Activated CD4-positive, alpha-beta memory T cell treated with anti-CD3 and anti-CD28 coated beads for 36 hours (primary cell): ENCODE measurements at places on chromosomes 16 and 17.

DNA sequence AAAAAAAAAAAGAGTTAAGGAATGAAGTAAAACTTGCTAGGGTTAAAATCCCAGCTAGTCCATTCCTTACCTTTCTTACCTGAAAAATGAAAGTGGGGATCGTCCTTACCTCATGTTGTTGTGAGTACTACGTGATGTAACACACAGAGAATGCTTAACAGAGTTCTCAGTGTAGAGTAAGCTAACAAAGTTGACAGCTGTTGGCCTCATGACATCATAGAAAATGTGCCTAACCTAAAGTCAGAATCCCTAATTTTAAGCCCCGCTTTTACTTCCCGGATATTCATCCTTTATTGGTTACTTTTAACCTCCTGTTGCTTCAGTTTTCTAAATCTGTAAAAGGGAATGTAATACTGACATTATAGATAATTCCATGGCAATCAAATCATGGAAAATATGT is 505.8 kb upstream of the HSBP1 start:
- no peak for DNase-seq

- peak; percentile 61 for DNase-seq
Observed at GRCh38 chr17:66304304-66305174, 2.1 kb downstream of the PRKCA start.

DNA sequence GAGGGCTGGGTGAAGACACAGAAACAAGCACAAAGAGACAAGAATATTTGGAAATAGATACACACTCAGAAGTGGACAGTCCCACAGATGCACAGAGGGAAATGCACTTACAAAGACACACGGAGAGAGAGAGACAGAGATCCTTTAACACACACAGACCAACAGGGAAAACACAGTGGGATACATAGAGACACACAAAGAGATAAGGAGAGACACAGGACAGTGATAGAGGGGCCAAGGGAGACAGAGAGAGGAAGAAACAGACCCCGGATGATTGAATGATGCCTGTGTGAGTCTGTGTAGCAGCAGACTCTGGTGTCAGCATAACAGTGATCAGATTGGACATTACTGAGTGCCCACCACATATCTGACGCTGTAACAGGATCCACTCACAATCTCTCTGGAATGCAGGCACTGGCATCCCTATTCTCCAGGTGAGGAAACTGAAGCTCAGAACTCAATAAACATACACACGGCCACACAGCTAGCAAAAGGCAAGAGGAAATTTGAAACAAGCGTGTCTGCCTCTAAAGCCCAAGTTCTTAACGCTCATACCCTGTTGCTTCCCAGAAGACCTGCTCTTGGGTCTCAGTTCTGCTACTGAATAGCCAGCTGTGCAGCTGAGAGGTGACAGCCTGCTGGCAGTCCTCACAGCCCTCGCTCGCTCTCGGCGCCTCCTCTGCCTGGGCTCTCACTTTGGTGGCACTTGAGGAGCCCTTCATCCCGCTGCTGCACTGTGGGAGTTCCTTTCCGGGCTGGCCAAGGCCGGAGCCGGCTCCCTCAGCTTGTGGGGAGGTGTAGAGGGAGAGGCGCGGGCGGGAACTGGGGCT is 186.3 kb upstream of the NLRP1 start:
- DNase-seq: no peak

DNA sequence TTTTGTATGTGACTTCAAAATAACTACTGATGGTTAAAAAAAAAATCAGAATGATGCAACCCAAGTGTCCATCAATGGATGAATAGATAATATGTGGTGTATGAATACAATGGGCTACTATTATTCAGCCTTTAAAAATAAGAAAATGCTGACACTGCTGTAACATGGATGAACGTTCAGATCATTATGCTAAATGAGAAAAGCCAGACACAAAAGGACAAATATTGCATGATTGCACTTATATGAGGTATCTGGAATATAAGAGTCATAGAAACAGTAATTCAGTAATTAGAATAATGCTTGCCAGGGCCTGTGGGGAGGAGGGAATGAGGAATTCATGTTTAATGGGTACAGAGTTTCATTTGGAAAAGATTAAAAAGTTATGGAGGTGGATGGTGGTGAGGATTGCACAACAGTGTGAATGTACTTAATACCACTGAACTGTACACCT is 25.4 kb downstream of the TENT4B start:
- no peak for DNase-seq

GRCh38 chr16:30185683-30186421 is 2.5 kb downstream of the CORO1A start:
- DNase-seq: peak; percentile 92

GRCh38 chr17:18102640-18103039 is 5.9 kb upstream of the MYO15A start:
- DNase-seq: no peak

DNA sequence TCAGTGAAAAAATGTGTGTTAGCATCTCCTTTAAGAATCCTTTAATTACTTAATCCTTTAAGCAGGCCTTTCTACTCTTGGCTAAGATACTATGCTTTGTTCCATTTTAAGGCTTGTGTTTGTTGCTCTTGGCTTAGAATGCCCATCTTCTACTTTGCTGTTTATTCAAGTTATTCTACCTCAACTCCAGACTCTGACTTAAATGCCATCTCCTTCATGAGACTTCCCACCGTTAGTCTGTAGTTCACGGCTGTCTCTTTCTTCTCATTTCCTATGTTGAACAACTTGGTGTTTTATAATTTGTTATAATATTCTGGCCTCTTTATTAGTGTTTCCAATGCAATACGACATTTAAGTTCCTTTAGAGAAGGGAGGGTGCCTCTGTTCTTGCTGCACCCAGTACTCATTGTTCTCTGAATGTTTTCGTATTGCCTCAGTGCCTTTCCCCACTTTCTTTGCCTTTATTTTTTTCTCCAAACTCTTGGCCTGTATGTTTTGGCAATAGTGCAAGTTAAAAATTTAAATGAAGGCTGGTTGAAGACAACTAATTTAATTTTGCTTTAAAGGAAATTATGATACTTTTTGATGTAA is 6.1 kb upstream of the KRT10 start:
- DNase-seq: no peak

DNA sequence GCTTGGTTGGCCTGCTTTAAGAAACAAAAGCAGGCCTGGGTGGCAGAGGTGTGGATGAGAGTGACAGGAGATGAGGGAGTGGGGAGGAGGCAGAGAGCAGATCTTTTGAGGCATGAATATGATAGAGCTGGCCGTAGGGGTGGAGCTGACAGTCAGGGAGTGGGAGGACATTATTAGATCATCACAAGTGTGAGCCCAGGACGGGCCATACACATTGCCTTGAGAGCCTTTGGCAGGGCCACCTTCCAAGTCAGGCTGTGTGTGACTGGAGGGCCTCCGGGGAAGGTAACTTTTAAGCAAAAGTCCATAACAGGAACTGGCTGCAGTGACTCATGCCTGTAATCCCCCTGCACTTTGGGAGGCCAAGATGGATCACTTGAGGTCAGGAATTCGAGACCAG is 26.3 kb downstream of the GINS3 start:
- DNase-seq: no peak
